ENCODE measurements at places on chromosomes 11 and 22.

- peak; percentile 80 for DNase-seq
Measured at GRCh38 chr11:69089258-69089657, 40.5 kb downstream of the TPCN2 start.

DNA sequence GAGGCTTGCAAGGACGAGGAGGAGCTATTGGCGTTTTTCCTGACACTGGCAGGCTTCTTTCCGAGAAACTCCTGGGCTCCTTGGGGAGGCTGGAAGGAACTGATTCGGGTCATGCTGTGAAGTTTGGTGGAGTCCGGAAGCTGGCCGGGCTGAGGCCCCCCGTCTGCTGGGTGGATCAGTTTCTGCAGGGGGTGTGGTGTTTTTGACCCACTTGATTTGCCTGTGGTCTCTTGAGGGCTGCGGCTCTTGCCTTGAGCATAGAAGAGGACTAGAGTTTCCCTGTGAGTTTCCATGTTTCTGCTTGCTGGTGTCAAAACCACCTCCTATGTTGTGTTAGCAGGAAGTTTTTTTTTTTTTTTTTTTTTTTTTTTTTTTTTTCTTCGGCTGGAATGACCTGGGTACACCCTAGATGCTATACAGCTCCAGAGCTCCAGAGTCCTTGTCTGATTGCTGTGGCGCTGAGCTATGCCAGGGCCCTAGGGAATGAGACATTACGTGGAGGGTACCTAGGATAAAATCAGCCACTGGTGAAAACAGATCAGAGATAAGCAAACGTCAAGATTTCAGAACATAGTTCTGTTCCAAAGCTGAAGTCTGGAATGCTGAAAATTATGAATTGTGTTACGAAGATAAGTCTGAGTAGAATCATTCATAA, 728 bp downstream of the TBC1D22A start:
- DNase-seq, result no peak

DNA sequence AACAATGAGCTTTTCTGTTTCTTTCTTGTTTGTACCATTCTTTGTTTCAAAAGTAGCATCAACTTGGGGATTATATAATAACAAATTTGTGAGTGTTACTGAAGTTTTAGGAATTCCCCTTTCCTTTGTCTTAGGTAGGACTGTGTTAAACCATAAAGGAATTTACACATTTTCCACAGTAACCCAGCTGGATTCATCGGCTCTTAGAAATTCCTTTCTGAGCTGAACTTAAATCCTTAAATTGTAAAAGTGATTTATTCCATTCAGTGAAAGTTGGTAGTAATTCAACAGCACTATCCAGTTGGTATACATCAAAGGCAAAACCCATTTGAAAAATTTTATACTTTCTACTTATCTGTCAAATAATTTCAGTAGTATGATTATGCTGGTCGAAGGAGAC, 11.8 kb downstream of the EMSY start:
- no peak for DNase-seq

- DNase-seq, result no peak
Measured at GRCh38 chr11:86151174-86152005, 82.5 kb upstream of the PICALM start.

DNA sequence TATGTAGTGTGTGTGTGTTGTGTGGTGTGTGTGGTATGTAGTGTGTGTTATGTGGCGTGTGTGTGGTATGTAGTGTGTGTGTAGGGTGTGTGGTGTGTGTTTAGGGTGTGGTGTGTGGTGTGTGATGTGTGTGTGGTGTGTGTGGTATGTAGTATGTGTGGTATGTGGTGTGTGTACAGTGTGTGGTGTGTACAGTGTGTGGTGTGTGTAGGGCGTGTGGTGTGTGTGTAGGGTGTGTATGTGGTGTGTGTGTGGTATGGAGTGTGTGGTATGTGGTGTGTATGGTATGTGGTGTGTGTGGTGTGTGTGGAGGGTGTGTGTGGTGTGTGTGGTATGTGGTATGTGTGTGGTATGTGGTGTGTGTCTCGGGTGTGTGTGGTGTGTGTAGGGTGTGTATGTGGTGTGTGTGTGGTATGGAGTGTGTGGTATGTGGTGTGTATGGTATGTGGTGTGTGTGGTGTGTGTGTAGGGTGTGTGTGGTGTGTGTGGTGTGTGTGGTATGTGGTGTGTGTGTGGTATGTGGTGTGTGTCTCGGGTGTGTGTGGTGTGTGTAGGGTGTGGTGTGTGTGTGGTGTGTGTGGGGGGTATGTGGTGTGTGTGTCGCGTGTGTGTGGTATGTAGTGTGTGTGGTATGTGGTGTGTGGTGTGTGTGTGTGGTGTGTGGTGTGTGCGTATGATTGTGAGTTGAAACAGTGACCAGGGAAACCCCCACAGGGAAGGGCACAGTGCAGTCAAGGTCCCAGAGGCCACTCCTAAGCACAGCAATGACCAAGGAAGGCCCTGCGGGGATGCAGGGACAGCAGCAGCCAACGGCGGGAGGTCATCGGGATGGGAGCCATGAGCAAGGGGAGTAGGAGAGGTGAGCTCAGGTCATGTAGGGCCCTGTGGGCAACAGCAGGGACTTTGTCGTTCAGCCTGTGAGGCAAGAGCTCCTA, 2.9 kb upstream of the PPP6R2 start:
- DNase-seq, result no peak

Data from retinal pigment epithelial cell (primary cell).